ENCODE measurements at places on chromosomes 4 and X. TPM values are rescaled to one million over a fixed set of nuclear protein-coding genes. Genes with fewer than 3 reads are reported as not detected.

ZFP92 gene
- 3.3 TPM for total RNA-seq

DNA sequence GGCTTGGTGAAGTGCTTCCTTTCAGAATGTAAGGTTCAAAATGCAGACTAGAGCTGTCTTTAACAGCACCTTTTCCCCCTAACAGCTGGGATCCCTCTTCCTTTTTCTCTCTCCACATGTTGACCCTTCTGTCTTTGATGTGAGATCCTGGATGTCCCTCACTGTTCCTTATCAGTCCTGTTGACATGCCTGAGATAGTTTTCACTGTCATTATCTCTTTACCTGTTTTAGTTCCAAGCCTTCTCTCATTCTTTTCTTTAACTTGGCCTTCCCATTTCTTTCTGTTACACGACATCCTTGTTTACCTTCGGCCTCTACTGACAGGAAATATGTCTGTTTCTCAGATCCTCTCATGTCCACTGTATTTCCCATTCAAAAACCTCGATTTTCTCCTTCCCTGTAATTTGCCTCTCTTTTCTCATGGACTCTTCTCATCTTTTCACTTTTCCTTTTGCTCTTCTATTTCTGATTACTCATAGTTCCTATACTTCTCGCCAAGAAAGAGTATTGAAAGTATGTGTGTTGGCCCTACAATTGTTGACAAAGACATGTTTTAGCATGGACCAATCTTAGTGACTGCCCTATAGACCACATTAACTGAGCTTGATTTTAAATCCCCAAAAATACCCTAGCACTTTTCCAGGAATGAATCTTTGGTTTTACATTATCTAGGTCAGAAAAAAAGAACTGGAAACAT, 1.2 kb upstream of the SOWAHB start:
- DNase-seq: no peak

DNA sequence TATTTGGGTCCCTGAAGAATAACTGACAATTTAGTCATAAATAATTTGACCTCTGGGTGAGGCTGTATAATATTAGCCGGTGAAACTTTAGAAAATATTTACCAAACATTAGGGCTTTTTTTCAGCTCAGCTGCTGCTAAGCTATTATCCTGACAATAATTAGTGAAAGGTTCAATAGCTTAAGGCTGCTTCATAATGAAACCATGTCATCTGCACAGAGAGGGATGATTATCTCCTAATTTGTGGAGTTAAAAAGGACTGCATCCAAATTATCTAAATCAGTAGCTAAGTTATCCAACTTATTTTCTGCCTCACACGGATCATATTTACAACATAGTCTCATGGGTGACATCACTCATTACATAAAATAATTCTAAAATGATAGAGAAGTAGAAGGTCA, 1249.8 kb downstream of the RAPGEF2 start:
- DNase-seq: no peak

DNA sequence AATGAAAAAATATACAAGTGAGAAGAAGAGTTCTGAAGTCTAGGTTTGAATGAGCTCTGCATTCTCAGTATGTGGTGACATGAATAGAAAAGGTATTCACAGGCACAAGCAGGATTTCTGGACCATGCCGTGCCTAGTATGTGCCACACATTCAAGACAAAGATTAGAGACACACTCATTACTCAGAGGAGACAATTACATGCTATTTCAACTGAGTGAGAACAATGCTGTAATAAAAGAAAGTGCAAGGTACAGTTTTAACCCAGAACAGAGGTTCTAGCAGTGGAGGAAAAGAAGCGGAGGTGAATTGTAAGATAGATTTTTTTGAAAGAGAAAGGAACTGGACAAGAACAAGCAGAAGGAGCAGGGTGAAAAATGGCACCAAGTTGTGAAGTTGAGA, 121.0 kb upstream of the RASGEF1B start:
- no peak for DNase-seq

DNA sequence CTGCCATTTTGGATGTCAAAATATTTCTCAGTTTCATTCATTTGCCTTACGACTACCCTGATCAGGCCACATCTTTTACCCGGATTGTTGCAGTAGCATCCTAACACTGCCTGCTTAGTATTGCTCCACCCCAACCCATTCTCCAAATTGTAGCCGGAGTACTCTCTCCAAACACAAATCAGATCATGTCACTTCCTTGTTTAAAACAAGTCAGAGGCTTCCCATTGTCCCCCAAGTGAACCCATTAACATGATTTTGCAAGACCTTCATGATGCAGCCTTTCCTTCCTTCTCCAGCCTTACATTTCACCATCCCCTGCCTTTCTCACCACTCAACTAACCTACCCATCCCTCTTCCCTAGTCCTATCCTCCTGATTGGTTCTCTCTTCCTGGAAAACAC, 53.1 kb downstream of the FANCB start:
- no peak for DNase-seq

DNA sequence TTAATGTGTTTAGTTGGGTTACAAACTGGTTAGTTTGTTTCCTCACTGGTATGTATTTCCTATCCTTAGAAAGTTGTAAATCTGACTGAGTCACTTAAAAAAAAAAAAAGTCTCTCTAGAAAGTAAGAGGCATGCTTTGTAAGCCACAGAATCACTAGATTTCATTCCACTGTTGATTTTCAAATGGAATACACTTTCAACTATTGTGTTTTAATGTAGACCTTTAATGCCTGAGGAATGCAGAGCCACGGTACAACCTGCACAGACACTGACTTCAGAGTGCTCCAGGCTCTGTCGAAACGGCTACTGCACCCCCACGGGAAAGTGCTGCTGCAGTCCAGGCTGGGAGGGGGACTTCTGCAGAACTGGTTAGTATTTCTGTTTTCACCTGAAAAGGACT, 88.6 kb downstream of the HHIP start:
- no peak for DNase-seq

DNA sequence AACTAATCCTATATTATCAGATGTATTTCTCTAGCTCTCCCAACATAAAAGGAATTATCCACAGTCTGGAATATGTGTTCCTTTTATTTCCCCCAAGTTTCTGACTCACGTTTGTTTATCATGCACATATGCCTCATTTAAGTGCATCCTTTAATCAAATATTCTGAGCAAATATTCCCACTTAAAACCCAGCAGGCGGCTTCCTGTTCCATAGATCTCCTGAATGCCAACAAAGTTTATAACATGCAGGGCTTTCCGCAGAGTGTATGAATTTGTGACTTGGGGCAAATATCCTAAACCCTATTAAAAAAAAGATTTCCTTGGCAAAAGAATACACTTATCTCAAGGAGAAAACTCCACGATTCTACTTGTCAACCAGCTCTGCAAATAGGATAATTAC, 16.9 kb downstream of the GLRA2 start:
- DNase-seq: no peak

- DNase-seq: peak; percentile 73
Measured at GRCh38 chrX:45769761-45770582, 569.3 kb upstream of the DIPK2B start.

PLS3 gene
- total RNA-seq: 0.36 TPM

PRPS2 gene
- total RNA-seq: 84.2 TPM

GRCh38 chr4:161517941-161518340, 645.9 kb downstream of the FSTL5 start:
- DNase-seq: no peak

- no peak for DNase-seq
Measured at GRCh38 chr4:82362565-82362964, 11.2 kb downstream of the HNRNPD start.

GRCh38 chr4:153773236-153773690, 13.4 kb upstream of the RNF175 start:
- peak; percentile 90 for DNase-seq

- DNase-seq: no peak
Measured at GRCh38 chr4:109675181-109675580, 28.1 kb downstream of the CASP6 start.

DNA sequence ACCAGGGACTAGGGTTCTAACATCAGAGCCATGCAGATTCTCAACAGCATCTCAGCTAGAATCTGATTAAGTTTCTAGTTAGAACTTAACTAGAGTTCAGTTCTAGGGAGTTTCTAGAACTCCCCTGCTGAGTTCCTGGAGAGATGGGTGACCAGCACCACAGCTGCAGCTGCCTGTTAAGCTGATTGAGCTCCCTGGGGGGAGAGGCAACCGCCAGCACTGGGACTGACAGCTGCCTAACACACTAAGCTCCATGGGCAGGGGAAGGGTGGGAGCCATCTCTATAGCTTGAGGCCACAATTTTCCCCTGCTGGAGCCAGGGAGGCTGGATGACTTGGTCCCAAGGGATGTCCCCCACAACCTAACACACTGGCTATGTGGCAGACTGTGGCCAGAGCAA, 84.2 kb downstream of the CHIC1 start:
- no peak for DNase-seq

TMEM150C gene
- total RNA-seq: 0.07 TPM

DNA sequence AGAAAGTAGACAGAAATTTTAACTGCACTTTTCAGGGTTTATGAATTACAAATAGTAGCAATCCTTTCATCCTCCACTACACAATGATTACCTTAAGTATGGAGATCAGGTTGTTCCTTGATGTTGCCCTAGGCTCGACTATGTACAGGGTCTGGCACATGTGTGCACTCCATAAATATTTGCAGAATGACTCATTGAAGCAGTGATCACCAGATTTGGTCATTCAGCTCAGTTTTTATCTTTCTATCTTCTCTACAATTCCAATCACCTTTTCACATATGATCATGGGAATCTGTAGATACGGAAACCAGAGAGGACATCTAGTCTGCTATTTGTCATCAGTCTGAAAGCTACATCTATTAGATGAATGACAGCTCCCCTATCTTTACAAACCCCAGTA, 171.7 kb upstream of the HCCS start:
- no peak for DNase-seq

DNA sequence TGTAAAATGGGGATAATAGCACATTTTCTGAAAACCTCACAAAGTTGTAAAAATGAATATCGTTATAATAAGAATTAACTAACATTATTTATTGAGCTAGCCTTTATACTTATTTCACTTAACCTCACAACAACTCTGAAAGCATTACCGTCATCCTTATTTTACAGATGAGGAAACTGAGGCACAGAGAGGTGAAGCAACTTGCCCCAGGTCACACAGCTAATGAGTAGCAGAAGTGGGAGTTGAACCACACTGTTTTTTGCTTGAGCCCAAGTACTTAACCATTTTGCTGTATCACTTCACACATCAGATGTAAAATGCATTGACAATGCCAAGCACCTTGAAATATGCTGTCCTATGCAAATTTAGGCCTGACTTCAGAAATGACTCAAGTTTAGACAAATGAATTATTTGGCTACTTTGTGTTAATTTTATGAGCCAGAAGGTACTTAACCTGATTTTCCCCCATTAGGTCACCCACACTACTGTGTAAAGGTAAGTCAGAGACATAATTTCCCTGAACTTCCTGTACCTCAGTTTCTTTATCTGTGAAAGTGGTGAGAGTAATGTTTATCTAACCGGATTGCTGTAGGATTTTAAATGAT, 23.1 kb downstream of the CD40LG start:
- no peak for DNase-seq

DNA sequence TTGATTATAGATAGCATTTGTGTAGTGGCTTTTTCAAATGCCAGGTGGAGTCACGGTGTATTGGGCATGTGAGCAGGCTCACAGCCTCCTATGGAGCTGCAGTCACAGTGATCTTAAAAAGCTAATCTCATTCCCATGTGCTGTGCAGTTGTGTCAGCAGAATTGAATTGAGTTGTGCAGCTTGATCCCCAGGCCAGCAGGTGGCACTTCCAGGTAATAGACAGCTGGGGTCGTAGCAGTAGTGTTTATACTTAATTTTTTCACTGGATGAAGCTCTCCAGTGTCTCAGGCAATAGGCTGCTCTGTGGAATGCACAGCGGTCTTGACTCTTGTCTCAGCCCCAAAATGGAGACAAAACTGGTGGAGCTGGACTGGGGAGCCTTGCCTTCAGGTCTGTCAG, 1028.1 kb downstream of the SH3BGRL start:
- no peak for DNase-seq

- no peak for DNase-seq
Measured at GRCh38 chrX:4550018-4550417, 836.6 kb upstream of the PRKX start.

RNF128 gene
- total RNA-seq: 0.07 TPM

GAGE12E gene
- not detected for total RNA-seq

DNA sequence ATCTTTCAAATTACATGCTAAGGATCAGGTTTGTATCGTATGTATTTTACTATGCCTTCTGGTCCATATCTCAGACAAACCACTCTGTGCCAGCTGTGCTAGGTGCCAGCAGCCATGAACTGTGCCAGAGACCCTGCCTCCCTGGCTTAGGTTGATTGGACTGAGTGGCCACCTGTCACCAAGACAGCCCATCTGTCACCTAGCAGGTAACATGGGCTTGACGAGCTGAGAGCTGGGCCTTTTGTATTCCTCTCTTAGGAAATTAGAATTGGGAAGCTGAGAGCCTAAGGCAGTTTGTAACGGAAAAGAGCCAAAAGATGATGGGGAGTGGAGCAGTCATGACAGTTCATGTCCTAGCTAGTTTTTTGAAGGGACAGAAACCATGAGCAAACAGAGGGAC, 42.5 kb downstream of the TMEM164 start:
- DNase-seq: no peak

DNA sequence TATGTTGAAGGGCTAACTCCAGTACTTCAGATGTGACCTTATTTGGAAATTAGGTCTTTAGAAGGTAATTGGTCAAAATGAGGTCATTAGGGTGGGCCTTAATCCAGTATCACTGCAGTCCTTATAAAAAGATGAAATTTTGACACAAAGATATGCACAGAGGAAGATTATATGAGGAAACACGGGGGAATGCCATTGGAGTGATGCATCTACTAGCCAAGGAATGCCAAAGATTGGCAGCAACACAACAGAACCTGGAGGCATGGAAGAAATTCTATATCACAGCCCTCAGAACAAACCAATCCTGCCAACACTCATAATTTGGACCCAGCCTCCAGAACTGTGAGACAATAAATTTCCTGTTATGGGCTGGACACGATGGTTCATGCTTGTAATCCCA, 17.6 kb downstream of the TRIM61 start:
- no peak for DNase-seq

- no peak for DNase-seq
Measured at GRCh38 chrX:133541021-133541420, 125.7 kb upstream of the GPC4 start.

DNA sequence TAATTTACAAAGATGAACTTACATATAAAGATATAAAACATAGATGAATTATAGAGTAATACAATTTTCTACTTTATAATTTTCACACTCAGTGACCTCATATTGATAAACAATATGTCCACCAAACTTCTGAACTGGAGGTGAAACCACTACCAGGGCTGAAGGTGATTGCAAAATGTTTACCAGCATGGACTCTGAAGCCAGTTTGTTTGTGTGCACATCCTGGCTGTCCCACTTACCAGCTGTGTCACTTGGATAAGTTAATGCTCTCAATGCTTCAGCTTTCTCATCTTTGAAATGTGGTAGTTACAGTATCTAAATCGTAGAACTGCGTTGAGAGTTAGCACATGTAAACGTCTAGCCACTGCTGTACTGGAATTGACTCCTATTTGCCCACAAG, 392.6 kb downstream of the HNRNPD start:
- DNase-seq: no peak

All from K562 (cell line).